ENCODE measurements at places on chromosomes 5 and 9. TPM values are rescaled to one million over a fixed set of nuclear protein-coding genes. Genes with fewer than 3 reads are reported as not detected.

The IER5L gene
- 86.1 TPM for total RNA-seq

The DOK3 gene
- total RNA-seq: 1.5 TPM

The SMIM33 gene
- total RNA-seq: not detected

The FBN2 gene
- total RNA-seq: 33.0 TPM

The RUFY1 gene
- total RNA-seq: 51.8 TPM

The NDFIP1 gene
- total RNA-seq: 115 TPM

The CCL19 gene
- total RNA-seq: not detected

The CDX1 gene
- 0.36 TPM for total RNA-seq

The EQTN gene
- total RNA-seq: not detected

The FKTN gene
- total RNA-seq: 21.0 TPM

The PRSS3 gene
- total RNA-seq: 3.5 TPM

The CCL28 gene
- total RNA-seq: 15.6 TPM

The LCP2 gene
- total RNA-seq: not detected

The ST8SIA4 gene
- total RNA-seq: 1.4 TPM

The TRIP13 gene
- 3.8 TPM for total RNA-seq

The CATSPER3 gene
- total RNA-seq: 0.36 TPM

The SPINK1 gene
- not detected for total RNA-seq

The BHMT2 gene
- 12.1 TPM for total RNA-seq

The CSF2 gene
- total RNA-seq: not detected

The EEIG1 gene
- total RNA-seq: 20.6 TPM

The CCDC152 gene
- total RNA-seq: 0.36 TPM

The MRPS2 gene
- total RNA-seq: 13.0 TPM

The DRD1 gene
- total RNA-seq: under 0.01 TPM

The ZDHHC12 gene
- total RNA-seq: 32.7 TPM

The MLANA gene
- under 0.01 TPM for total RNA-seq

The SMAD5 gene
- 58.6 TPM for total RNA-seq

The CERCAM gene
- total RNA-seq: 195 TPM

The AGXT2 gene
- not detected for total RNA-seq

The C7 gene
- total RNA-seq: 0.88 TPM

The ZNF608 gene
- total RNA-seq: 14.7 TPM

The IRX2 gene
- total RNA-seq: 5.3 TPM

The EDIL3 gene
- total RNA-seq: 406 TPM

The NKD2 gene
- total RNA-seq: not detected

The GPX8 gene
- 158 TPM for total RNA-seq

The IL9 gene
- not detected for total RNA-seq

The PCDHA4 gene
- 0.88 TPM for total RNA-seq

The PHYHD1 gene
- total RNA-seq: 7.6 TPM

The TGFBI gene
- total RNA-seq: 2,120 TPM

The OTP gene
- total RNA-seq: under 0.01 TPM

The GPSM1 gene
- total RNA-seq: 30.9 TPM

The ANKDD1B gene
- 0.72 TPM for total RNA-seq

The GRIA1 gene
- 0.29 TPM for total RNA-seq

The NR2F1-AS1 gene
- 15.9 TPM for total RNA-seq

The PCDHGB5 gene
- total RNA-seq: 24.2 TPM

The ZFP62 gene
- 12.4 TPM for total RNA-seq

The NSG2 gene
- total RNA-seq: not detected

The ASPN gene
- 1.2 TPM for total RNA-seq

The OMD gene
- 0.36 TPM for total RNA-seq

The LRRC19 gene
- under 0.01 TPM for total RNA-seq

The SLC34A1 gene
- not detected for total RNA-seq

The RNF180 gene
- total RNA-seq: 12.7 TPM
